CD4-positive, CD25-positive, alpha-beta regulatory T cell (primary cell): ENCODE measurements at places on chromosomes 5 and 9. TPM values are rescaled to one million over a fixed set of nuclear protein-coding genes. Genes with fewer than 3 reads are reported as not detected.

DNA sequence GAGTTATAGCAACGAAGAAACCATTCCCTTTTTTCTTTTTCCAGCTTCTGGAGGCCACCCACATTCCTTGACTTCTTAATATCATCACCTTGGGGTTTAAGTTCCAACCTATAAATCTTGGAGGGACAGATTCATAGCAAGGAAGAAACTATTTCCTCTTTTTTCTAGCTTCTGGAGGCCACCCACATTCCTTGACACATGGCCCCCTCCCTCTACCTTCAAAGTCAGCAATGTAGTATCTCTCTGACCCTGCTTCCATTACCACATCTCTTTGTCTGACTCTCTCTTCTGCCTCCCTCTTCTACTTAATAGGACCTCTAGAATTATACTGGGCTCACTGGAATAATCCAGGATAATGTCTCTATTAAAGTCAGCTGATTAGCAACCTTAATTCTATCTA lies 34.7 kb upstream of the SHISAL2B start:
- peaks cover 2% of the 10 kb centered on the region for H3K27me3 ChIP-seq
- H3K4me1 ChIP-seq: no peaks in the 10 kb centered on the region
- H3K27ac ChIP-seq: no peak overlapping the region
- no peak for DNase-seq
- H3K36me3 ChIP-seq: no peaks in the 10 kb centered on the region

Gene ANKRD55
- 7.0 TPM for total RNA-seq

DNA sequence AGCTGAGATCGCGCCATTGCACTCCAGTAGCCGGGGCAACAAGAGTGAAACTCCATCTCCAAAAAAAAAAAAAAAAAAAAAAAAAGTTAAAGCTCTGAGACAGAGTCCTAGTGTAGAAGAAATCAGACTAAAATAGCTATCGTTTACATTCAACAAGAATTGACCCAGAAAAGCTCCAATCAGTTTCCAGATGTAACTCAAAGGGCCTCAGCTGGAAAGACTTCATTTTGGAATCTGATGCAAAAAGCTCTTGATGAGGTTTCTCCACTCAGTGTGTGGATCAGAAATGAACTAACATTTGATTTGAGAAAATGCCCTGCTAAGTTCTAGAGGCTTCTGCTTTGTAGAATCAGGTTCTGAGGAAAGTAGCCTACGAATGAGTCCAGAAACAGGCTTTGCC lies 7.2 kb upstream of the C1QTNF2 start:
- H3K27me3 ChIP-seq: peaks cover 28% of the 10 kb centered on the region
- H3K36me3 ChIP-seq: no peaks in the 10 kb centered on the region
- H3K4me3 ChIP-seq: no peak overlapping the region
- no peak for DNase-seq
- H3K4me1 ChIP-seq: no peaks in the 10 kb centered on the region
- no peak overlapping the region for H3K27ac ChIP-seq

Gene SPATA31E1
- not detected for total RNA-seq
